ENCODE measurements at places on chromosomes 4 and X.

GRCh38 chr4:44646151-44646550 lies 5.3 kb downstream of the YIPF7 start:
- no peak for DNase-seq

DNA sequence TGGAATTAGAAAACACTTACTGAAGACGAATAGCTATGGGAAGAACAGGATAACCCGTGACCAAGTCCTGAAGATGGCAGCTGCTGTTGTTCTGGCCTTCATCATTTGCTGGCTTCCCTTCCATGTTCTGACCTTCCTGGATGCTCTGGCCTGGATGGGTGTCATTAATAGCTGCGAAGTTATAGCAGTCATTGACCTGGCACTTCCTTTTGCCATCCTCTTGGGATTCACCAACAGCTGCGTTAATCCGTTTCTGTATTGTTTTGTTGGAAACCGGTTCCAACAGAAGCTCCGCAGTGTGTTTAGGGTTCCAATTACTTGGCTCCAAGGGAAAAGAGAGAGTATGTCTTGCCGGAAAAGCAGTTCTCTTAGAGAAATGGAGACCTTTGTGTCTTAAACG lies 2.4 kb downstream of the AGTR2 start:
- no peak for DNase-seq

DNA sequence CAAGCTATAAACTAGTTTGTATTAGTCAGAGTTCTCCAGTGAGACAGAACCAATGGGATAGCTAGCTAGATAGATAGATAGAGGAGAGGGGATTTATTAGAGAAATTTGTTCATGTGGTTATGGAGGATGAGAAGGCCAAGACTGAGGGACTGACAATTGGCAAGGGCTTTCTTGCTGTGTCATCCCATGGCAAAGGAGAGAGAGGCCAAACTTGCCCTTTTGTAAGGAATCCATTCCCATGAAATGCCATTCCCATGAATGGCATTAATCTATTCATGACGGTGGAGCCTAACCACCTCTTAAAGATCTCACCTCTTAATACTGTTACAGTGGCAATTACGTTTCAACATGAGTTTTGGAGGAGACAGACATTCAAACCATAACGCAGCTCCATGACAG lies 58.1 kb downstream of the LINC00632 start:
- no peak for DNase-seq

- DNase-seq, result no peak
Observed at GRCh38 chr4:147597561-147597960, 19.6 kb upstream of the TMEM184C start.

- DNase-seq, result no peak
Observed at GRCh38 chr4:19309378-19309777, 942.3 kb upstream of the SLIT2 start.

DNA sequence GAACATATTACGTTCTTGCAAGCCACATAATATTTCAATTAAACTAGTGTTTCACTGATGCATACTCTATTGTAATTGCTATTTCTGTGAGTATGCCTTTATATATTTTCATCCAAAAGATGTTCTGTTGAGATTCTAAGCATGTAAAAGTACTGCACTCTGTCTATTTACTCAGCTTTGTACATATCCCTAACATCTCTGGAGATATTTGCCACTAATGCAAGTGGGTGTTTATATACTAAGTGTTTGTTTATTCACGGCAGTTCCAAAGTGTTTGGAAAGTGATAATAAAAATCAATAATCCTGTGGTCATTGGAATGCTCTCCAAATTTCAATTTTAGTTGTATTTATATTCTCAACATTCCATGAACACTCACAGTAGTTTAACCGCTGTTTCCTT lies 1989.0 kb downstream of the C4orf33 start:
- DNase-seq, result no peak

DNA sequence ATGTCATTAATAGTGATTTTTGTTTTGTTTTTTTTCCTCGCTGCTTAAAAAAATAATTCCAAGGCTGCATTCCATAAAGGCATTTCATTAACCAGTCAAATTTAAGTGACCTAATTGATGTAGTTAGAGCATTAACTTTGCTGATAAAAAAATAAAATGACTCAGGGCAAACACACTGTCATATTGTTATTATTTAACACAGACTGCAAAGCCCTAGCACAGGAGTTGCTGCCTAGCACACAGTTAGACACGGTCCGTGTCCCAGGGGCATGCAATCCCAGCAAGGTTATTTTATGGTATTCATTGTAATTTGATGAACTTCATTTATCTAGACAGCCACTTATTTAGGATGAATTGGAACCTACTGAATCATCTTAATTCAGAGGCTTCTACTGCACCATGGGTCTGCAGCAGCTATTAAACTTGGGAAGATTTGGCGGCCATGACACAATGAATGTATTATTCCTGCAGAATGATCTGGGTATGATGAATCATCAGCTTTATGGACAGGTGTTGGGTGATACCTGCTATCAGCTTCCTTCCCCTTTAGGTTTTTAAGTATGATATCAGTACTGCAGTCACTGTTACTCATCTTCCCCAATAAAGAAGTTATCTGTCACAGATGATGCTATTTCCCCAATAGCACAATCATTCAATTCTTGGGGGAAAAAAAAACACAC lies 182.7 kb downstream of the PPARGC1A start:
- no peak for DNase-seq

DNA sequence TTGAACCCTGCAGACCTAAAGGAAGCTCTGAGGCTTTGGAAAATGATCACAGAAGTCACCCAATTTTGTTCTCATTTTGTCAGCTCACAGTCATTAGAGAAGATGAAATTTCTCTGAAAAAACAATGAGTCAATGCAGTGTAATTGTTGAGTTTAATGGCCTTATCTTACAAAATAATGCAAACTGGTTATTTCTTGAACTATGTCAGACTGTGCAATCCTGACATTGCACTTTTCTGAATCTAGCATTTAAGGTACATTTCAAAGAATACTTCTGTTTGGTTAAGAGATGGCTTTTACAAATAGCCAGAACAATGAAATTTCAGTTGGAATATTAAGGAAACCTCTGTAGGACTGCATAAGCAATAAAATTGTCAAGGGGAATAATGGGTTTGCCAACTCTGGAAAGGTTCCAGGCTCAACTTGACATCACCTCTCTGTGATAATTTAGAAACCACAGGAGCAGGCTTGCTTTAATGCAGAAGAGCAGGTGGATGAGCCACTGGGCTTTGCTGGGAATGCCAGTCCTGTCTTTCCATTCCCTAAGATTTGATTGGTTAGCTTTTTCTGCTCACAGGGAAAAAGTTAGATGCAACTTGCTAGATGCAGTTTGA lies 222.8 kb downstream of the FRMPD4 start:
- DNase-seq, result no peak

- no peak for DNase-seq
Observed at GRCh38 chrX:129581904-129582303, 41.8 kb downstream of the OCRL start.

- no peak for DNase-seq
Observed at GRCh38 chrX:19882066-19882775, 5.2 kb downstream of the SH3KBP1 start.

- DNase-seq, result no peak
Observed at GRCh38 chr4:87321888-87322287, 794 bp downstream of the HSD17B13 start.

DNA sequence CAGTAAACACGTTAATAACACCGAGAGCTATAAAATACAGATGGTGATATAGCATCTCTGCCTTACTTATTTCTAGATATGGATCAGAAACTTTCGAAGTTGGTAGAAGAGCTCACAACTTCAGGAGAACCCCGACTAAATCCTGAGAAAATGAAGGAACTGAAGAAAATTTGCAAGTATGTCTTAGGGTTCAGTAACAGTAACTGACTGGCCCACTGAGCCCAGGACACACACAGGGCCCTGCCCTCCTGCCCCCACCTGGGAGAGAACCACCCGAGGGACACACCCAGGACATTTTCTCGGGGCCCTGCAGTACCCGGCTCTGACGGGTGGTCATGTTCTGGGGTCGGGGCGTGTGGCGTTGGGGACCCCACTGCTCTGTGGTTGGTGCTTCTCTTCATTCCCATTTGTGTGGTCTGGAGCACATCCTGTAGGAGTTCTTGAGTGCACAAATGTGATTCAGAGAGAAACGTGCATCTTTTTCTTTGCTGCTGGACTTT lies 1.1 kb downstream of the UVSSA start:
- no peak for DNase-seq

DNA sequence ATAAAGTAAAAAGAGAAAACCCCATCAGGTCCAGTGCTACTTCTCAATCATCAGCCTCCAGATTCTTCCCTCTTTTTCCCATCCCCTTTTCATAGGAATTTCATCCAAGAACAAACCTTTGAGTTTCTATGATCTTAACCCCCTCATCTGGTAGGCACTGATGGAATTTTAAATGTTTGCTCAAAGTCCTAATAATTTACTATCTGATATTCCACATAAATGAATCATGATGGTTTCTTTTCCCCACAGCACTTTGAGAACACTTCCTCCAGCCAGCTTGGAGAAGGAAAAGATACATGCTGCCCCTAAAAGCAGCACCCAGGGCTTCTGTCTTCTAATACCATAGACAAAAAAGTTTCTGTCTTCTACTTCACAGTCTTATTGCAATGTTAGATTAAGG lies 19.4 kb upstream of the KLHL8 start:
- no peak for DNase-seq

- DNase-seq, result peak; percentile 40
Observed at GRCh38 chr4:87465739-87466366, 43.5 kb downstream of the NUDT9 start.

DNA sequence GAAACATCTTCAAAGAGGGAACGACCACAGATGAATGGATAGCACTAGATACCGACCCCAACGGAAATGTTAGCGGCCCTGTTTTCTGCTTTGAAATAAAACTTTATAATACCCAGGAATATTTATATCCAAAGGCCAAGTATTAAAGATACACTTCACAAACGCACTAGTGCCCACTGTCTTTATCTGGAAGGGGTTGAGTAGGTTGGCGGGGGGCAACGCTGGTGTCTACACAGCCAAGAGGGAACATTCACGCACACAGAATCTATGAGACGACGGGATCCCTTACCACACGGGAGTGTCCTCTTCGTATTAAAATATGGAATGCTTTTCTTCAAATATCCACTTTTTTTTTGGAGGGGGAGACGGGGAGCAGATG lies 3.3 kb downstream of the HAND2 start:
- no peak for DNase-seq
